SHP77 treated with DMSO at 0.1 percent for 48 hours (cell line): ENCODE measurements at places on chromosomes 1 and 21.

DNA sequence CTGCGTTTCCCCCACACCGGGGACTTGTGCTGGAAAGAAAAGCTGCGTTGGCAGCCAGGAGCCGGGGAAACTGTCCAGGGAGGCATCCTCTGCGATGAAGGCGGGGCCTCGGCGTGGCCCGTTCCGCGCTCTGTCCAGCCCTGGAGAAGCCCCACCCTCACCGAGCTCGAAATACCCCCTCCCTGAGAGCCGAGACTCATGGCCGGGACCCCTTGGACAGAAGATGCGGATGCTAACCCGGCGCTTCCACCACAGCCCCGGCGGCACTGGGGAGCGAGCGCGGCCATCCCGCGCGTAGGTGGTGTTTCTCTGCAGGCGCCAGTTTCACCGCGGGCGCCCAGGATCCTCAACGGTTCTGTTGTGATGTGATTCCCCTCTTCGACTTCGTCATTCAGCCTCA, 31.6 kb downstream of the PDE9A start:
- DNase-seq: no peak

DNA sequence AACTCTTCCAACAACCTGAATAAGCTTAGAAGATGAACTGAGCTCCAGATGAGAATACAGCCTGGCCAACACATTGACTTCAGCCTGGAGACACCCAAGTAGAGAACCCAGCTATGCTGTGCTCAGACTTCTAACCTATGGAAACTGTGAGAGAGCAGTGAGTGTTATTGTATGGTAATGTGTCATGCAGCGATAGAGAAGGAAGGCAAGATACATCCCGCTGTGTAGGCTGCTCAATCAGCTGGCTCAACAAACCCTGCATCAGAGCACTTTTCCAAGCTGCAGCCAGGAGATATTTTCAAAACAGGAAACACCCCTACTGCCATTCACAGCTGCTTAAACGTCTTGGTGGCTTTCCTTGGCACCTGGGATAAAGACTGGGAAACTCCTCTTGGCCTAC, 321.3 kb downstream of the SIPA1L2 start:
- DNase-seq: no peak

DNA sequence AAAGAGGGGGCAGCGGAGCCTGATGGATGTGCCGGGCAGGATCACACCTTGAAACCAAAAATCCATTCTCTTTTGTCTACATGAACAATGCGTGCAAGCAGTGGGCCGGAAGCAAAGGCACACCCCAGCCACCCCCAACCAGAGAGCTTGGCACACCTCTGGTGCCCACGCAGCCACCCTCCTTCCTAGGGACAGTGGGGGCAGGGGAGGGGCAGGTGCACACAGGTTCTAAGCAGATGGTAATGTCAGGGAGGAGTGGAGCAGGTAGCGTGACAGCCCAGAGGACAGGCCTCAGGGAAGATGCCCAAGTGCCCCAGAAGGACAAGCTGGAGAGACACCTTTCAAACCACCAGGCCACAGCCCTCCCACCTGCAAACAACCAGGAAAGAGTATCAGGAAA, 36.5 kb downstream of the SYF2 start:
- DNase-seq: no peak

GRCh38 chr1:159184201-159184600, 12.8 kb downstream of the CADM3 start:
- DNase-seq: no peak

GRCh38 chr1:109096120-109096519, 5.6 kb downstream of the TMEM167B start:
- no peak for DNase-seq

GRCh38 chr21:38768471-38769063, 37.2 kb upstream of the ETS2 start:
- DNase-seq: no peak

DNA sequence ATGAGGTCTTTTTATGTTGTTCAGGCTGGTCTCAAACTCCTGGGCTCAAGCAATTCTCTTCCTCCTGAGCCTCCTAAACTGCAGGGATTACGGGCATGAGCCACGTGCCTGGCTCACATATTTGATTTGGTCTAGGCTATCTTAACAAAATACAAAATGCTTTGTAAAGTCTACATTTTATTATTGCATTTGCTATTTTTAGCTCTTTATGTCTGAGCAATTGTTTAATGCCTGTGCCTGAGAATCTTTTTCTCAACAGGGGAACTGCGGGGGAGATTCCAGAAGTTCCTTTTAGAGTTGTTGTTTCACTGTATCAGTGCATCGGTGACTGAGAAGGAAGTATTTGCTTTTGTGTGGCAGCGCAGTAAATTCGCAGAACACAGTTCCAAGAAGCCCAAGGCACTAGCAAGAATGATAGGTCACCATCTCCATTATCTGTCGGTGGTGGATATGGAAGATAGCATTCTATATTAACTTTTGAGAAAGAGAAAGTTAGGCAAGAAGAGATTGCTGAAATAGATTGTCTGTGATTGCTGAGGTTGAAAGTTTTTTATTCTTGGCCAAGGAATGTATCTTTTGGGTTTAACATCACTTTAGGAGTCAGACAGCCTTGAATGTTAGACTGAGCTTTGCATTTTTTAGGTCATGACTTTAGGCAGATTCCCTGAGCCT, 167.3 kb downstream of the PDE4B start:
- no peak for DNase-seq

GRCh38 chr1:29643281-29643680, 407.0 kb downstream of the PTPRU start:
- no peak for DNase-seq

- no peak for DNase-seq
These were observed 827 bp downstream of the PRKCZ start for GRCh38 chr1:2050793-2051682.

DNA sequence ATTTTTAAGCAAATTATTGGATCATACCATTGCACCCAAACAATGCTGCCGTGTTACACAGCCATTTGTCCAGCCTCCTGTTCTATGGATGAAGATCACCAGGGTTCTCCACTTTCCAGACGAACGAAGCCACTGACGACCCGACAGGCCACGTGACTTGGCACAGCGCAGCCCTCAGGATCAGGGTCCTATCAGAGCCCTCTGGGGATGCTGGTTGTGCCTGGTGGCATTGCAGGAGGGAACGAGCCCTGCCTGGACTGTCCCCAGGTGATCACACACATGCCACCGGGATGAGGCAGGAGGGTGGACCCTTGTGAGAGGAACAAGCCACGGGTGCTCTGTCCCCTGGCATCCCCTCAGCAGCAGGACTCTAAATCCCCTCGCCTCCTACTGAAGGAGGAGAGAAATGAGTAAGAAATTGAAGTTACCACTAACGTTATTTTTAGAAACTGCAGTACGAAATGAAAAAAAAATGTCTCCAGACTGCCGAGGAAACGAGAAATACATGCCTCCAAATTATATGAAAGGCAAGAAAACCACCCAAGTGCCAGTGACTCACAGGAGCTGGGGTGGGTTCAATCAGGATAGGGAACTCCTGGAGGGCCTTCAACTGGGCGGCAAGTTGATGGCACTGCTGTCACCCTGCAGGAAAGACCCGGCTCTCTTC, 58.7 kb upstream of the PDE9A start:
- DNase-seq: no peak

DNA sequence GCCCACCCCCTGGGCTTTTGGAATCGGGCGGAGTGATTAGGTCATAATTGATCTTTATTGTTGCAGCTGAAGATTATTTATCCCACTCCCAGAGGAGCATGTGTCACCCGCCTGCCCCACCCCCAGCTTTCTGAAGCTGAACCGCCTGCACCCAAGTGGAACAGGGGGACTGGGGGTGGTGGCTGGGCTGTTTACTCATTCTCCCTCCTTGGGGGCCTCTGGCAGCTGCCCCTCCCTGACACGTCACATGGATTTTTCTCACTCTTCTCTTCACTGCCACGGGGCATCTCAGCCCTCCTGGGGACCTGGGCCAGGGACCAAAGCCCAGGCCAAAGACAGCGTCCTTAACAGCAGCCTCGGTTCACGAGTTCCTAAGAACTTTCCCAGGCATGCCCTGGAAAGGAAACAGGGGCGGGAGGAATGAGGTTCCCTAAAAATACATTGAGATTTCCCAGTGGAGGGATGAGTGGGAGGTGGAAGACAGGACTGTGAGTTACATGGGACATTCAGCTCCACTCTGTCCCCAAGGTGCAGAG, 31.6 kb upstream of the SOX13 start:
- no peak for DNase-seq

- no peak for DNase-seq
These were observed 16.6 kb upstream of the DR1 start for GRCh38 chr1:93328809-93329760.

DNA sequence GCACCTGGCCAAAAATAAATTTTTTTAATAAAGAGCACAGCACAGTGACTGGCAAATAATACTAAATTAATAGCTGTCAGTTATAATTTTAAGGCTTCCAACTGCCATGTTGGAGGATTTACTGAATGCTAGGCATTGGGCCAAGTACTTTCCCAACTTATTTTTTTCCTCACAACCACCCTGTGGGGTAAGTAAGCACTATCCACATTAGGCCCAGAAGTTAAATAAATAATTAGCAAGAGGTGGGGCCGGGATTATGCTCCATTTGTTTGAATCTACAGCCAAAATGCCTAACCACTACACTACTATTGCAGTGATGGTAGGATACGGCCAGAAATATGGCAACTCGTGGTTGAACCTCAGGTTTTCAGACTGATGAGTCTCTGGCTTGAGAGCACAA, 4.6 kb upstream of the TRNAU1AP start:
- no peak for DNase-seq

DNA sequence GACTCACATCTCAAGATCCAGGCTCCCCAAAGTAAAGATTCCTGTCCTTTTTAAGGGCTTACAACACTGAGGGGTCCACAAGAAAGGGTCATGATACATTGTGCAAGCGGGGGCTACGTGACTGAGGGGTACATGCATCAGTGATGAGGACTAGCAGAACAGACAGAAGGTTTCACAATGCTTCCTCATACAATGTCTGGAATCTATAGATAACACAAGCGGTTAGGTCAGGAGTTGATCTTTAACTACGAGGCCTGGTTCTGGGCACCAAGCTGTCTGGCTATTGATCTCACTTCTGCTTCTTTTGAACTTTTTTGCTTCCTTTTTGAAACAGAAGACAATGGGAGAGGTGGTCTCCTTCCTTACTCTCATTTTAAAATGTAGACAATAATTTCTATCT, 718.6 kb downstream of the AMY1C start:
- no peak for DNase-seq

DNA sequence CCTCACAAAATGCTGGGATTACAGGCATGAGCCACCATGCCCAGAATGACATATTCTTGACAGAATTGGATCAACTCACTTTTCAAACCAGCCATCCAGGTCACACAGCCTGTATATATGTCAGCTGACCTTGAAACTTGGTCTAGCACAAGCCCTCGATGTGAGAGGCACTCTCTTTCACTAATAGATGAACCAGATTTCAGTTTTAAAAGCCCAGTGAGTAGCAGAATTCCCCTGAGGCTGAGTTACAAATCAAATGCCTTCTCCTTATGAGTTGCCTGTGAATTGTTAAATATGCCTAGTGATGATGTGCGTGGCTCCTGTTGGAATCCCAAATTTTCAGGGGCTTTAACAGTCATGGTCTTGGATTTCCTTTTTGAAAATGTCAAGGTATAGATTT, 88.7 kb downstream of the CD247 start:
- DNase-seq: no peak

- no peak for DNase-seq
These were observed 30.3 kb downstream of the SMIM12 start for GRCh38 chr1:34829250-34829649.

DNA sequence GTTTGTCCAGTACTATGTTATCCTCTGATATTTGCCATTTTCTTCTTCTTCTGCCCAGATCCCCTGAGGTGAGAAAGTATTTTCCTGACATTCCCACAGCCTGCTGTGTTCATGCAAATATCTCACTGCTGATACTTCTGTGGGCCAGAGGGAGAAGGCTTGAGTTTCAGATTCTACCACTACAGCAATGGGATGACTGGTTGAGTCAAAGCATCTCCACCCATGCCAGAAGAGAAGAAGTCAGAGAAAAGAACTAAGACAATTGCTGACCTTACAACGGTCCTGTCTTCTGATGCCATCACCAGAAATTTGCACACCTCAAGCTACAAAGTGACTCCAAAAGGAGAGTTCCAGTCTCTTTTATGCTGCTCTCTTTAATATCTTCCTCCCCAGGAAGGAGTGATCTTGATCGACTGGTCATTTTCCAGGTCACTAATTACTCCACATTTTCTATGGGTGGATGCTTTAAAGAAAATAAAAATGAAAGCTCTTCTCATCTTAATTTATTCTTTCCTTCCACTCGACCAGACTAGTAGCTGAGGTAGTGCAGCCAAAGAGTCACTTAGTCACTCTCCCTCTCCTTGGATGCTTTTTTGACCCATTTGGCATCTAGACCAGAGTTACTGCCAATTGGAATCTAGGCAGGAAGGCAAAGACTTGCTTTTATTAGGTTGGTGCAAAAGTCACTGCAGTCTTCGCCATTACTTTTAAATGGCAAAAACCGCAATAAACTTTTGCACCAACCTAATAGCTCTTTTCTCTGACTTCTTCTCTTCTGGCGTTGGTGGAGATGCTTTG, 195.1 kb downstream of the PTPRC start:
- DNase-seq: no peak

- no peak for DNase-seq
These were observed 75.1 kb downstream of the PGM1 start for GRCh38 chr1:63668298-63668697.

DNA sequence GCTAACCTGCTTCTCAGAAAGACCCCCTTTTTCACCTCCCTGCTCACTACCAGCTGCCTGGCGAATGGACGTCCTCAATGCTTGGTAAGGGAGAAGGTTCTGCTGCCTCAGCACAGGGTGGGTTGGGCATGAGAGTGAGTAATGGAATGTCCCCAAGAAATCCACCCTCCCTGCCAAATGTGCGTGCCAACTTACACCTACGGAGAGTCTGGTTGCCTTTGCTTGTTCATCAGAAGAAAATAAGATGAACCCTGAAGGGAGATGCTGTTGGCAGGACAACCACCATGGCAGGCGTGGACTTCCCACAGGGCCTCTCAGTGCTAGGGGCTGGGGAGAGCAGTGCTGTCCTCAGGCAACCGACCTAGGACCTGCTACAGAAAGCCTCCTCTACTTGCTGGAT, 106.0 kb downstream of the XCL2 start:
- DNase-seq: no peak

GRCh38 chr1:27621051-27621920, 13.7 kb downstream of the FGR start:
- no peak for DNase-seq

DNA sequence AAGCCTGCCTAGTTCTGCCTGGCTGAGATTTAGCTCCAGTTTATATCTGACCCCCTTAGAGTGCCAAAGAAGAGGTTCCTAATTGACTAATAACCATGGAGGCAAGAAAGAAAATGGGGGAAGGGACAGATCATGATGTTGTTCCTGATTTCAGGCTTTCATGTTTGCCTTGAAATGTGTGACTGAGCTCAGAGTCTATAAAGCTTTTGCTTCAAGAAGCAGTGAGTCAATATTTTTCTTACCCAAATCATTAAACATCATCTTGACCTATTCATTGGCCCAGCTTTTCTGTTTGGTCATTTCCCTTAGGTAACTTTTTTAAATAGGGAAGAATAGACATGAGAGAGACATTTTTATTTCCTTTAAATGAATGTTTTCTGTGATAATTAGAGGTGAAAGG, 55.9 kb downstream of the HHAT start:
- DNase-seq: no peak

GRCh38 chr1:232066521-232066920, 439.9 kb downstream of the DISC1 start:
- no peak for DNase-seq
